D721Med (cell line): ENCODE measurements at places on chromosomes 16 and 17.

GRCh38 chr17:40551091-40551878 is 14.0 kb downstream of the CCR7 start:
- DNase-seq: no peak

DNA sequence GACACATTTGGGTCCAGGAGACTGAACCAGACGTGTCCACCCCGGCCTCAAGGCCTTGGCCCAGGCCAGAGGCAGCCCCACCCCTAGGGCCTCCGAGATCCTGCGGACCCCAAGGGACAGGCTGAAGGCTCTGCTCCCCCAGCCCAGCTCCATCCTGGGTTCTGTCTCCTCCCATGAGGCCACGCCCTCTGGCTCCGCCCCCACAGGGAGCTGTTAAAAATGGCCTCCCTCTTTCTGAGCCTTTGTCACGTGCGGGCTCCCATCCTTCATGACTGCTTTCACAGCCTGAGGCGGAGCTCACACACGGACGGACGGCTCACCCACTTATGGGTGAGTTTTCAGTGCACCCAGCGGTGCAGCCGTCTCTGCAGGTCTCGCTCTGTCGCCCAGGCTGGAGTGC is 6.5 kb upstream of the CACNA1H start:
- no peak for DNase-seq

- DNase-seq: no peak
Observed at GRCh38 chr16:62596125-62596524, 559.9 kb upstream of the CDH8 start.

DNA sequence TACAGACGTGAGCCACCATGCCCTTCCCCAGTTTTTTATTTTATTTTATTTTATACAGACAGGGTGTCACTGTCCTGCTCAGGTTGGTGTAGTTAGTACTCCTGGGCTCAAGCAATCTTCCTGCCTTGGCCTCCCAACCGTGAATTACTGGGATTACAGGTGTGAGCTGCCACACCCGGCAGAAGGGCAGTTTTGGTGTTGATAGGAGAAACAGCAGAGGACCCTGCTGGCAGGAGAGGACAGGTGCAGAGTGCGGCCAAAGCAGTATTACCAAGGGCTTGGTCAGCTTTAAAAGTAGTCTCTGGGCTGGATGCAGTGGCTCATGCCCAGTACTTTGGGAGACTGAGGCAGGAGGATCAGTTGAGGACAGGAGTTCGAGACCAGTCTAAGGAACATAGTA is 22.9 kb downstream of the FOXK2 start:
- DNase-seq: no peak

DNA sequence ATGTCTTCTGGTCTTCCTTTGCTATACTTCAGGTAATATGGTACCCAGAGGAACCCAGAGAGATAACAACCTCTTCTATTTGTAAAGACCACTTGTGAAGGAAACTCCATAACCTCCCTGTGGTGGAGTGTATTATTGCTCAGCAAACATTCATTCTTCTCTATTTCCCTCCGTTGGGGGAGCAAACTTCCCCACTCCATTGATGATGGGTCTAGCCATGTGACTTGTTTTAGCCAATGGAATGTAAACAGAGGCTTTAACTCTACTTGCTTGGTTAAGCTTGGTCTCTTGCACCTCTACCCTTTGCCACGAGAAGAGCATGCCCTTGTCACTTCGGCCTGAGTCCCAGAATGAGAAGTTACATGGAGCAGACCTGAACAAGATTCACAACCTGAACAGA is 30.0 kb upstream of the SKAP1 start:
- no peak for DNase-seq

GRCh38 chr17:56325313-56326000 is 172.2 kb downstream of the ANKFN1 start:
- no peak for DNase-seq

- no peak for DNase-seq
Observed at GRCh38 chr16:50474138-50474537, 74.1 kb upstream of the NKD1 start.
